ENCODE measurements at places on chromosomes 4 and X.

GRCh38 chr4:16065066-16065465 is 18.8 kb downstream of the PROM1 start:
- no peak for DNase-seq

DNA sequence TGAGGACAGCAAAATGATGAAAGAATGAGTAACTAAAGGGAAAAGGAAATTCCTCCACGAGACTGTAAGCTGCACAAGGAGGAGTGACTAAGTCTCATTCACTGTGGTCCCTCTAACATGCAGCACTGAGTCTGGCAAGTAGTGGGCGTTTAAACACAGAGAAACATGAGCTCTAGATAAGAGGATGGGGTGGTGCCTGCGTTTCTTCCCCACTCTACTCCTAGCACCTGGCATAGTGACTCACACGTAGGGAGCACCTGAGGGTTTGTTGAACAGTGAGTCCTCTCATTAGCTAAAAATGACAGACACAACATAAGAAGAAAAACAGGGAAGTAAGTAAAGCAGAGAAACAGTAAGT is 105.8 kb upstream of the CBR4 start:
- DNase-seq: peak; percentile 98

DNA sequence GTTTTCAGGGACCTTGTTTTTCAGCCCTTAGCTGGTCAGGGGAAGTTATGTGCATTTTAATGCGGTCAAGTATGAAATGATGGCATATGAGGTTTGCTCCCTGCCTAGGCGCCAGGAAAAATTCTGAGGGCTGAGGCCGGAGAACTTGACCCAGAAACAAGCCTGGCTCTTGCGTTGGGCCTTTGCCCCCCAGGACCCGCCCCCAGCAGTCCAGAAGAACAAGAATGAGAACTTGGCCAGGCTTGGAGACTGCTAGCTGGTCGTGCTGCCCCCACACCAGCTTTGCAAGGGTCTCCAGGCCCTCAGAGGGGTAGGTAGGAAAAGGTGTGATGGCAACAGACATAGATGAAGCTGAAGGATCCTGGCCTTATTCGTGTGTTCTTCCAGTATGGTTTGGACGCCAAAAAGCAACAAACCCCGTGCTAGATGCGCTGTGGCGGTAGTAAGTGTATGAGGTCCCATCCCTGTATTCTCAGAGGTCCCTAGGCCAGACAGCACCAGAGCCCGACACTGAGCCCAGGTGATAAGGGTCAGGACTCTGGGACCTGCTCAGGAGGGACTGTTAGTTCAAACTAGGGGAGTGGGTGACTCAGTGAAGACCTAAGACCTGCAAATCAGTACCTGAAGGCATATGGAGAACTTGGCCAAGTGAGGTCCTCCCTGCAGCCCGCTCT is 10.5 kb downstream of the NKX3-2 start:
- DNase-seq: no peak

GRCh38 chrX:47235691-47236103 is 2.9 kb downstream of the USP11 start:
- no peak for DNase-seq

- peak; percentile 20 for DNase-seq
Observed at GRCh38 chr4:139085141-139085540, 69.6 kb downstream of the NOCT start.

DNA sequence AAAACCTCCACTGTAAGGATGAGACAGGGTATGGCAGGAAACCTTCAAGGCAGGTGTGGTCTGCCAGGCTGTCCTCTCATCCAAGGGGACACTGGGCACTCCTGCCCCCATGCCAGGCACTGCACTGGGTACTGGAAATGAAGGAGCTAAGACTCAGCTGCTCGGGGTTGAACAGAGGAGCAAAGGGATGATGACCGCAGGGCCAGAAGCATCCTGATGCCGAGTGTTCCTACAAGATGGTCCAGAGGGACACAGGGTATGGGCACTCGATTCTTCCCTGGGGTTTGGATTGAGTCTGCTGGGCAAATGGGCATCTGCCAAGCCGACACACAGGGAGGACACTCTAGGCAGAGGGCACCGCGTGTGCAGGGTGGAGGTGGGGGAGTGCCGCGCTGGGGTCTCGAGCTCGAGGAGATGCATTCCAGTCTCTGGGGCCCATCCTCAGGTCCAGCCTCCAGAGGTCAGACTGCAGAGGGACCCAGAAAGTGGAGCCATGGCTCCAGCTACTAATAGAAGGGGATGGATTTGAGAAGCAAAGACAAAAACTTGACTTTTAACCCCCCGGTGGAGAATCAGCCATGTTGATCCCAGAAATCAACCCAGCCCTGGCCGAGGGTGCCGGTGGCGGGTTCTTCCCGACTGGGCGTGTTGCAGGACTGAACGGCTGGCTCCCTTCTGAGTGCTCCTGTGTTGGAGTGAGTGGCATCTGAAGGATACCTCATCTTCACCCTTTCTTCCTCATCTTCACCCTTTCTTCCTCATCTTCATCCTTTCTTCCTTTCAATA is 247.0 kb downstream of the AFAP1 start:
- DNase-seq: no peak

DNA sequence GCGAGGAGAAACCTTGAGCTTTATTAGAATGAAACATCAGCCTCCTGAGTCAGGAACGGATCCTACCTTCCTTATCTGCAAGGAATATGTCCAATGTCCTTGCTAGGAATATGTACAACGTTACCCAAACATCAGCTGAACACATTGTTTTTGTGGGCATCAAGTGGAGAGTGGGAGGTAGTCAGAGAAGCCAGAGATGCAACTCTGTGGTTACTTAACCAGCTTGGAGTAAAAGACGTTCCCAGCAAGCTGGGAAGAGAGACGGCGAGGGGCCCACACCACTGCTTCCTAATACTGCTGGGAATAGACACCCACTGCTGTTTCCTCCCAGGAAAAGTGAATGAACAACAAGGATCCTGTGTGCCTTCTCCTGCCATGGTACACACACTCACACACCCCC is 74.4 kb upstream of the PLAC1 start:
- no peak for DNase-seq

DNA sequence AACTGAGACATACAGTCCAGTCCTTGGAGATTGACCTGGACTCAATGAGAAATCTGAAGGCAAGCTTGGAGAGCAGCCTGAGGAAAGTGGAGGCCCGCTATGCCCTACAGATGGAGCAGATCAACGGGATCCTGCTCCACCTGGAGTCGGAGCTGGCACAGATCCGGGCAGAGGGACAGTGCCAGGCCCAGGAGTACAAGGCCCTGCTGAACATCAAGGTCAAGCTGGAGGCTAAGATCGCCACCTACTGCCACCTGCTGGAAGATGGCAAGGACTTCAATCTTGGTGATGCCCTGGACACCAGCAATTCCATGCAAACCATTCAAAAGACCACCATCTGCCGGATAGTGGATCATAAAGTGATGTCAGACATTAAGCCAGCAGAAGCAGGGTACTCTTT is 20.4 kb upstream of the FRMPD3 start:
- DNase-seq: peak; percentile 10

GRCh38 chrX:67718926-67719325 is 175.1 kb downstream of the AR start:
- DNase-seq: no peak

- DNase-seq: no peak
Observed at GRCh38 chr4:98027827-98028226, 115.4 kb downstream of the STPG2 start.

GRCh38 chrX:17758382-17758781 is 21.1 kb downstream of the SCML1 start:
- DNase-seq: no peak

DNA sequence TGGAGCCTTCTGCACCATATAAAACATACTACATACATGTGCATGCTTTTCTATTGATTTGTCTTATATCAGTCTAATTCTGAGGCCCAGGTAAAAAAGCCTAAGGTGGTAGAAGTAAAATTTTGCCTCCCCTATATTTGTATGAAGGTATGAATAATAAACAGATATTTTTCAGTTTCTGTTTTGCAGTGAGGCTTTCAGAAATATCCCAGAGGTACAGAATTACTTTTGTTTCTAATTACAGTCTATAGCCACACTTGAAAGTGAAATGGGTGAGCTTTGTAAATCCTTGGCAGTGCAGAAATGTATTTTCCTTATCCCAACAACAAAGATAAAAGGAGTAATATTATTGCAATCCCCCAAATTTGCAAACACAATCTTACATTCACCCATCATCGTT is 59.5 kb downstream of the DDX60 start:
- no peak for DNase-seq

DNA sequence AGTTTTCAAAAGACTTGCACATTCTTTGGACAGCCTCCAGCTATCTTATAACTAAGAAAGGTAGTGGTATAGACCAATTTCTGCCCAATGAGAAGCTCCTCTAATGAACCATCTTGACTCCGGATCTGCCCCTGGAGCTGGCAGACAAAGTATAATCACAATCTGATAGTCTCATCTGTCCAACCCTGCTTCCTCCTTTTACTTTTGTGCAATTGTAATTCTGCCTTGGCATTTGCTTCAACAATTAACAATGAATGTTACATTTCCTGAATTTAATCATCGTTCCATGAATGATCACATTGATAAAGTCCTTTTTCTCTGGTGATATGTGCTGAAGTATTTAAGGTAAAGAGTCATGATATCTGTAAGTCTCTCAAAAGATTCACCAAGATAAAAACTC is 27.8 kb downstream of the FRYL start:
- DNase-seq: no peak

- no peak for DNase-seq
Observed at GRCh38 chrX:21853578-21853977, 2.2 kb upstream of the YY2 start.

DNA sequence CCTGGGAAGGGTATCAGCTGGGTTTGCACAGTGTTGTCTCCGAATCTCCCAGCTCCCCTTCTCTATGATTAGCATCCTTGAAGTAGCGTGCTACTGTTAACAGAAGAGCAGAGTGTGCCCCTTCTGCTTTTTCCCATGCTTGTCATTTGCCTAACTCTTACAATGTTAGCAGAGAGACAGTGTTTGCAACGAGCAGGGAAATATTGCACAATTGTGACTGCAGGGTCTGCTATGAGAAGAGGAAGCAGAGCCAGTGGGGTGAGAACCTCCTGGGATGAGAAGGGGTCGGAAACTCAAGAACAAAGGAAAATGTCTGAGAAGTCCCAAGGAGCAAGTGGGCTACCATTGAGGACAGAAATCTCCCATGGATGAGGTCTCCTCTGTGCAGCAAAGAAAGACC is 7.8 kb upstream of the CHRNA9 start:
- no peak for DNase-seq

DNA sequence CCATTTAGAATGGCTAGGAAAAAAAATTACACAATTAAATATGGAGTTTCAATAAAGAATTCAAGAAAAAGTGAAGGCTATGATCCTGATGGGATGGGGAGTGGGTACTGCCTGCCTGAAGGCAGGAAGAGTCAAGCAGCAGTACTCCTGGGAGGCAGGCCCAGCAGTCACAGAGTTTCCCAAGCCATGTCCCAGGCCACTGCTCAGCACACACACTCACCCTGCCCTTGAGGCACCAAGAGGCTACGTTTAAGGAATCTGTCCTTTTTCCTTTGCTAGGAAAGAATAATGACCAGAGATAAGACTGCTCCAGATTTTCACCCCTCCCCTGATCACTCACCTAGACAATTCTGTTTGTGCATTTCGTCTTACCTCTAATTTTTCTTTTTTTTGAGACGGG is 30.2 kb downstream of the MAP7D3 start:
- DNase-seq: no peak

GRCh38 chr4:30630431-30630830 is 89.7 kb upstream of the PCDH7 start:
- DNase-seq: no peak

GRCh38 chr4:187992971-187993370 is 2.6 kb upstream of the ZFP42 start:
- DNase-seq: no peak

DNA sequence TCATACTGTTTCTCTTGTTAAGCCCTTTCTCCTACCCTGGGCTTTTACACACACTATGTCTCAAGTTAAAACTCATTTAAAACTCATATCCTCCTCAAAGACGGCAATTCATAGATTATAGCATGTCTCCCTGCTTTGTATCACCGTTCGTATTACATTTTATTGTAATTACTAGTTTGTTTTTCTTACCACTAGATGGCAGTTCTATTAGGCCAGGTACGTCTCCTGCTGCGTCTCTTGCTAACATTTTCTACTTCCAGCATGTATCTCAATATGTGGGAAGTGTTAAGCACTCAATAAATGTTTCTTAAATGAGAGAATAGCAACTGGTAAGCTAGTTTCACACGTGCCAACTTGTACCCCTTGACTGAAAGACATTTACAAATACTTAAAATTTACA is 450.3 kb upstream of the PCDH7 start:
- no peak for DNase-seq

- DNase-seq: no peak
Observed at GRCh38 chr4:47675806-47676205, 162.1 kb downstream of the CORIN start.

DNA sequence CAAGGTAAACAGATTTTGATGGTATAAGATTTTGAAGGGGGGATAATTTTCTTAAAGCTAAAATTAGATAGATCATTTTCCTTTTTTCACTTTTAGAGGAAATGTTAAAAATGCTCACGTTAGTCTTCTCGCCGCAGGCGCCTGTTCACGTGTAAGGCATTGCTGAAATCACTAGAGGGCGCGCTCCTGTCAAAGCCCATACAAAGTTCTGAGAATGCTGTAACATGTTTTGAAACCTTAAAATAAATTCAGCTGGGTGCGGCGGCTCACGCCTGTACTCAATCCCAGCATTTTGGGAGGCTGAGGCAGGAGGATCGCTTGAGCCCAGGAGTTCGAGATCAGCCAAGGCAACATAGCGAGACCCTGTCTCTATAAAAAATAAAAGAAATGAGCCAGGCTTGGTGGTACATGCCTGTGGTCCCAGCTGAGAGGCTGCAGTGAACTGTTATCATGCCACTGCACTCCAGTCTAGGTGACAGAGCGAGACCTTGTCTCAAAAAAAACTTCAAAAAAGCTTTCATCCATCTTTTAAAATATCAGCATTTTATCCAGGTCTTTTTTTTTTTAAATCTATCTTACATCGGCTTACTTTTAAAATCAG is 138.0 kb downstream of the RBMX2 start:
- DNase-seq: peak; percentile 48

GRCh38 chr4:181822005-181822375 is 421.2 kb upstream of the TENM3 start:
- DNase-seq: peak; percentile 55

DNA sequence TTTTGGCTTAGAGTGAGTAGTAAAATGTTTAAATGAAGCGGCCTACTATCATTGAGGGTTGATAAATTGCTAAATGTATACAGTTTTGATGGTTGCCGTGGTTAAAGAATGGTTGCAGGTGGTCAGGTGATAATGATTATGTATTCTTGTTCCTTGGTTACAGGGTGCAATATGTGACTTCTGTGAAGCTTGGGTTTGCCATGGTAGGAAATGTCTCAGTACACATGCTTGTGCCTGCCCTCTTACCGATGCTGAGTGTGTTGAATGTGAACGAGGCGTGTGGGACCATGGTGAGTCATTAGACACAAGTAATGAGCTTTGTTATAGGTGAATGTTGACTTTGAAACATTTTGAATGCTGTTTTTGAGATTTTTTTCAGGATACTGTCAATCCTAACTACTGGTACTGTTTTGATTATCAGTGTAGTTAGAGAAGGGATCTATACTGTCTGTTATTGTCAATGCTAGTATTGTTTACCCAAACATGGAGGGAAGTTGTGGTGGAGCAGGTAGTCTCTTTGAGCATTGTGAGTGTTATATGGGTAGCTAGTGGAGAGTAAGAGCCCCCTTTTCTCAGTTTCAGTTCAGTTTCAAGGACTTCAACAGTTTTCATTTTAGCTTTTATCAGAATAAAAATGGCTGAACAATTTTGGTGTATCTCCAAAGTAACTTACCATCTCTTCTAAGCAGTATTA is 8.9 kb downstream of the ZNF330 start:
- DNase-seq: no peak

GRCh38 chr4:53781629-53782457 is 190.6 kb upstream of the LNX1 start:
- peak; percentile 38 for DNase-seq
